Esophagus muscularis mucosa (tissue), 4 donors: ENCODE measurements at places on chromosomes 11 and 22.

DNA sequence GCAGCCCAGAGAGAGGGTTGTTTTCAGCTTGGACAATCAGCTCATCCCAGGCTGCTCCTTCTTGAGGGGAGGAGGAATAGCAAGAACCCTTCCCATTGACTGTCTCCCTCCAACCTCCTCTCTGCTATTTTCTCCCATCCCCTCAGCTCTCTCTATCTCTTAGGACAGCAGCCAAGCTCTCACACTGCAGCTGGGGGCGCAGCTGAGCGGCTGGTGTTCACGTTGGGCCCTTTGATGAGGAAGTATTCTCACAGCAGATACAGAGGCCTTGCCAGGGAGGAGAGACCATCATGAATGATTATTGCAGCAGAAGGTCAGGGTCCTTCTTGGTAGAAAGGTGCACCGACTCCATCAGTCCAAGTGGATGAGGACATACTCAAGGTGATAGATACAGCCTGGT lies 26.5 kb upstream of the CADM1 start:
- DNase-seq, result no peak

- no peak for DNase-seq
Measured at GRCh38 chr11:91435694-91436395, 788.8 kb upstream of the FAT3 start.

DNA sequence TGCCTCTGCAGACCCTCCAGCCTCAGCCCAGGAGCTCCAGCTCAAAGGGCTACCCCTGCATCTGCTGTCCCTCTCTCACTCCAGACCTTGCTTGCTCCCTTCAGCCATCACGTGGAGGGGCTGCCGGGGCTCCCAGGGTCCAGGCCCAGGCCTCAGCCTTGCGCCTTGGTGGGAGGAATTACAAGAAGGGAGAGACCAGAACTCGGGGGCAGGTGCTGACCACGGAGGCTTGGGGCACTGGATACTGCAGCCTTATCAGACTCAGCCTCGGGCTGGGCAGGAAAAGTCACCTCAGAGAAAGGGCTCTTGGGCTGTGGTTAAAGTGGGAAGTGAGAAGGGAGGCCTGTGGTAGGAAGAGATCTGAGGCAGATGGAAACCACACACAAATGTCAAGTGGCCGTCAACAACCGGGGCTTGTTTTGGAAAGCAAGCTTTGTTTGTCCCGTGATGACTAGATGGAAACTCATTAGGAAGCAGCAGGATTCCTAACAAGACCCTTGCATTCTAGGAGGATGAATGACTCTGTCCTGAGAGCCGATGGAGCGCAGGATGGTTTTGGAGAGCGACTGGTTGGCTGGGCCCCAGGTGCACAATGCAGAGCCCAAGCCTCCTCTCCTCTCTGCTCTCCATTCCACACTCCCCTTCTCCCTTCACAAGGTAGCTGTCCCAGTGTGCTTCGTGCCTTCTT lies 1321.7 kb downstream of the TBC1D22A start:
- no peak for DNase-seq

DNA sequence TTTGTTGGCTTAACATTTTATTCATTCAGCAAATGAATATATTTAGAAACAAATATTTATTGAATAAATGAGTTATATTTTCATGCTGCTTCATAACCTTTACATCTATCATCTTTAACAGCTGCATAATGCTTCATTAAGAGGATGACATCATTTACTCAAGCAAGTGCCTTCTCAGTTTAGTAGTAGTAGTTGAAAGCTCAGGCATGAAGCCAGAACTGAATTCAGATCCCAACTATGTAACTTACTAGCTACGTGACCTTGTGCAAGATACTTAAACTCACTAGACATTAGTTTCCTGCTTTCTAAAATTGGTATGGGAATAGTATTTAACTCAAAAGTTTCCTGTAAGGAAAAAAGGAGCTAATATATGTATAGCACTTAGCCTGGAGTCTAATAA lies 90.3 kb downstream of the TMPRSS5 start:
- no peak for DNase-seq

- DNase-seq, result no peak
Measured at GRCh38 chr11:33664166-33664565, 36.5 kb downstream of the C11orf91 start.

GRCh38 chr22:46183733-46184132 lies 33.4 kb downstream of the PPARA start:
- no peak for DNase-seq

DNA sequence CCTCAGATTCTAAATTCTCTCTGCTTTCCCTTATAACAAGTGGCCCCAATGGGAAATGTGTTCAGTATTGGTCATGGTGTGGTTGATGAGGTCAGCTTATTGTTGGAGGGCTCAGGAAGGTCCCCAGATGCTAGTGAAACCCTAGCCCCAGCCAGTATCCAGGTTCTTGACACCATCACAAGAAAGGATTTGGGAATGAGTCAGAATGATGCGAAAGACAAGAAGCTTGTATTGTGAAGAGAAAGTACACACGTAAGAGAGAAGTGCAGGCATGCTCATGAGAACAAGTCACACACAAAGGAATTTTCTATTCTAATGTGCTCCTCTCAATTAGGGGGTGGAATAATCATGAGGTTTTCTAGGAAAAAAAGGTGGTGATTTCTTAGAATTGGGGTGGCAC lies 34.9 kb upstream of the TRPC6 start:
- no peak for DNase-seq

- DNase-seq, result no peak
Measured at GRCh38 chr22:40022536-40023240, 27.9 kb downstream of the FAM83F start.

GRCh38 chr11:123590296-123590912 lies 64.0 kb downstream of the SCN3B start:
- no peak for DNase-seq

DNA sequence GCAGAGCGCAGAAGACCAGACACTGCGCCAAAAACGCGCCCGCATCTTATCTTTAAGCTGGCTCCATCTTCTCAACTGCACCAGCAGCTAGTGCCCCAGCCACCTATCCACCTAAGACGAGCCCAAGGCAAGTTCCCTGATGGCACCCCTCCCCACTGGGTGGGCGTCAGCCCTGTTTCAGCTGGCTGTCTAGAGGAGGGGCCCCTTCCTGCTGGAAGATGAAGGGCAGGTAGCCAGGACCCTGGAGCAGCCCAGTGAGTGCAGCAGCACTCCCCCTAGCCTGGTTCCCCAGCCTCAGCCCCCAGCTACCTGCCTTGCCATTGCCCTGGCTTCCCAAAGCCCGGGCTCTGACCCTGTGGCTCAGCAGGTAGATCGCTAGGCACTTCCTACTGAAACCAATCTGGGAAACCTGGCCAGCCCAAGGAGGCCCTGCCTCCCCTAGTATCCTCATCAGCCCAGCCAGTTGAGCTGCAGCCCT lies 28.3 kb downstream of the ARVCF start:
- DNase-seq, result no peak

GRCh38 chr11:121575250-121575962 lies 122.6 kb upstream of the SORL1-AS1 start:
- DNase-seq, result no peak

GRCh38 chr11:105670811-105671210 lies 60.9 kb downstream of the GRIA4 start:
- no peak for DNase-seq

GRCh38 chr11:117807482-117808327 lies 10.7 kb upstream of the DSCAML1 start:
- DNase-seq, result peak; percentile 95

DNA sequence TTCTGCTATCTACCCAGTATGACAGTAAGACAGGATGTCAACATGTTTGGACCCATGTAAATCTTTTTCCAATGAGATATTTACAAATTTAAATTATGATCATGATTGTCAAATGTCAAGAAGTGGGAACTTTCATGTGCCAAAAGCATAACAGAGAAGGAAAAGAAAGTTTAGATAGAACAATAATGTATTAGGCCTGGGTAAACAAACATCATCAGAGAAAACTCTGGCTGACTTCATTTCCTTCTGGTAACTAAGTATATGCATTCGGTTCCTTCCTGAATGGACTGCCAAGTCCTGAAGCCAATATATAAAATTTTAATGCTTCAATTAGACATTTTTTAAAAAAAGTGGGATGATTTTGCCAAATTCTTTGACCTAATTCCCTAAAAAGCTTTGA lies 16.5 kb downstream of the RNF141 start:
- DNase-seq, result no peak

DNA sequence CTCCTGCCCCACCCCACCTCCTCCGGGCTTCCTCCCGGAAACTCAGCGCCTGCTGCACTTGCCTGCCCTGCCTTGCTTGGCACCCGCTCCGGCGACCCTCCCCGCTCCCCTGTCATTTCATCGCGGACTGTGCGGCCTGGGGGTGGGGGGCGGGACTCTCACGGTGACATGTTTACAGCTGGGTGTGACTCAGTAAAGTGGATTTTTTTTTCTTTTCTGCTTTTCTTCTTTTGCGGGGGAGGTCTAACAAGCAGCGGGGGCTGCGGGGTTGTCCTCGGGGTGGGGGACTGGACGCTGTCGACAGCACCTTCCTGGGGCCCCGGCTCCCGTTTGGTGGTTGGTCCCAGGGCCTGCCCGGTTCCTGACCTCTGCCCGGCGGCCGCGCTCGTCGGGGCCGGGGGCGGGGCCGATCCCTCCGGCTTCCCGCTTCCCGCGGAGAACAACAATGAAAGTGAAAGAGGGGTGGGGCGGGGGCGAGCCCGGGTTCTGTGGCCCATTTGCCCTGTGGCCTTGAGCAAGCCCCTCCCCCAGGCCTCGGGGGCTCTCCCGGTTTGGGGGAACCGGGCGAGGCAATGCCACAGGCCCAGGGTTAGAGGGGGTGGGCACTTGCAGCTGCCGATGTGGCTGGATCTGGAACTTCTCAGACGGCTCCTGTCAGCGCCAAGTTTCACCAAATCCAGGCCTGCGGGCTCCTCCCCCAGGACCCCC lies 975 bp upstream of the MDK start:
- peak; percentile 86 for DNase-seq

DNA sequence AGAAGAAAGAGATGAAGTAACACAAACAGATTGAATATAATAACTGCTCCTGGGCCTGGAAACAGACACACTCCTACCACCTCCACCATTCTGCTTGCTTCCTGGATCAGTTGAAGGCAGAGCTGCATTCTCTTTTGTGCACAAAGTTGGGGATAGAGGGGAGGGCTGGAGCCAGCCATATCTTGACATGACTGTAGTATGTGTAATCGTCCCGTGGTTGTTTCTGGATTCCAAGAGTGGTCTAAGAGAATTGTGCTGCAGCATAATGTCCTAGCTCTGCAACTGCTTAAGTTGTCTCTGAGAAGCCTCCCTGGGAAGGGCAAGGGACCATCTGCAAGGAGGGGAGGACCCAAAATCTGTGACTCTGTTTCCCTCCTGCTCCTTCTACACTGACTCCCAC lies 3.2 kb downstream of the CRY2 start:
- DNase-seq, result no peak

DNA sequence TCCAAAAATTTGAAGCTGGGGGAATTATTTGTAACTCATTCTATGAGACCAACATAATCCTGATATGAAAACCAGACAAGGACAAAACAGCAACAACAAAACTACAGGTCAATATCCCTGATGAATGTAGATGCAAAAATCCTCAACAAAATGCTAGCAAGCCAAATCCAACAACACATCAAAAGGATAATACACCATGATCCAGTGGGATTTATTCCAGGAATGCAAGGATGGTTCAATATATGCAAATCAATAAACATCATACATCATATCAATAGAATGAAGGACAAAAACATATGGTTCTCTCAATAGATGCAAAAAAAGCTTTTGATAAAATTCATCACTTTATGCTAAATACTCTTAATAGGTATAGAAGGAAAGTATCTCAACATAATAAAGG lies 19.4 kb upstream of the USP2 start:
- DNase-seq, result no peak

DNA sequence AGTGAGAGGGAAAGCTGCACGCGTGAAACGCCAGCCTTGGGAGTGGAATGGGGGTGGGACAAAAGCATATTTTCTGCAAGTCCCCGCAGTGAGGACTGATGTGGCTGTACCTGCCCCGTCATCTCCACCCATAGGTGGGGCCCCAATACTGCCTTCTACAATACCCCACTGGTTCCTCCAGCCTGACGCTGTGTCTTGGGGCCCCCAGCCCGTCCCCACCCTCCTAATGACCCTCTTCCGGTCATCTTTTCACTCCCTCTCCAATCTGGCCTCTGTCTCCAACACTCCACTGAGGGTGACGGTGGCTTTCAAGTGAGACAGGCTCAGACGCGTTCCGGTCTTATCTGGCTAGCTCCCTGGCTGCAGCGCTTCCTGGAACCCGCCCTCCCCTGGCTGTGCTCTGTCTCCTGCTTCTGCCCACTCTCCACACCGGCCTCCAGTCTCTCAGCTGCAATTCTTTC lies 104.2 kb downstream of the MICAL3 start:
- no peak for DNase-seq

DNA sequence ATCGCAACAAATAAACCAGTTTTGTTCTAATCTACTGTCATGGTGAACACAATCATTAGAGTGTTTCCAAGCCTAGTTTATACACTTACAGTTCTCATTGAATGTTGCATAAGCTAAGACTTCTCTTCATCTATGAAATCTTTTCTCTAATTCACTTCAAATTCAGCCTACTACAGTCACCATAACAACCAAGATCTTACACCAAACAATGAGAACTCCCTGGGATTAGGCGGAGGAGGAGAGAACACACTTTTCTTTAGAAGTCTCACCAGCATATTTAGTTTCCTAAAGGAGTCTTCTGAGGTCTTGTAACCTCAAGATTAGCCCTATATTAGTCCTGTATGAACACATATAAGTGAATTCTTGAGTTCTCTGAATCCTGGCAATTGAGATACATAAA lies 1889.7 kb downstream of the LRRC4C start:
- DNase-seq, result no peak

- no peak for DNase-seq
Measured at GRCh38 chr11:12086271-12087074, 23.9 kb upstream of the MICAL2 start.

DNA sequence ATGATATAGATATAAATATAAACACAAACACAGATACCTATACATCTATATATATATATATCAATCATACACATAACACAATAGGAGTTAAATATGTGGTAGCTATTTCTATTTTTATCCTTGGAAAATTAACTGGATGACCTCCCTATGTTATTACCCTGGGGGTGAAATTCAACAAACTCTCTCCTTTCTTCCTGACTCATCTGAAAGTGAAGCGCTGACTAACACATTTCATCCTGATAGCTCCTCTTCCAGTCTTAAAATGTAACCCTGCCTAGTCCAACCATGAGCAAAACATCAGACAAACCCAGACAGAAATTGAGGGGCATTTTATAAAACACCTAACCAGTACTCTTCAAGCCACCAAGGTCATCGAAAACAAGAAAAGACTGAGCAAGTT lies 220.6 kb upstream of the ISX start:
- DNase-seq, result peak; percentile 2

DNA sequence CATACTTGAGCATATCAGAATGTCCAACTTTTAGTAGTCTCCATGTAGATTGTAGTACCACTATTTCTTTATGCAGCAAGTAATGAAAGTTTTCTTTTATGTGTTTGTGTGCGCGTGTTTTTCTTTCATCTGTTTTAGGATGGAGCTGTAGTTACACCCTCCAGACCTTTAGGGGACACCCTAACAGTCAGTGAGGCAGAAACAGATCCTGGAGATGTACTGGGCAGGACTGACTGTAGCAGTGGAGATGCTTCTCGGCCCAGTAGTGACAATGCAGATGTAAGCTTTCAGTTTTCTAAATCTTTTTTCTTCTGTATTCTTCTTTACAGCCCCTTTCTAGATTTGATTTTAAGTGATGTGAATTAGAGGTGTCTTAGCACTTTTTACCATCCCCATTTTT lies 79.9 kb upstream of the GRIK4 start:
- DNase-seq, result no peak
